A172 (cell line): ENCODE measurements at places on chromosomes 3 and 15.
A peak's percentile ranks its signal among the peaks of the same experiment; 100 is the strongest.

DNA sequence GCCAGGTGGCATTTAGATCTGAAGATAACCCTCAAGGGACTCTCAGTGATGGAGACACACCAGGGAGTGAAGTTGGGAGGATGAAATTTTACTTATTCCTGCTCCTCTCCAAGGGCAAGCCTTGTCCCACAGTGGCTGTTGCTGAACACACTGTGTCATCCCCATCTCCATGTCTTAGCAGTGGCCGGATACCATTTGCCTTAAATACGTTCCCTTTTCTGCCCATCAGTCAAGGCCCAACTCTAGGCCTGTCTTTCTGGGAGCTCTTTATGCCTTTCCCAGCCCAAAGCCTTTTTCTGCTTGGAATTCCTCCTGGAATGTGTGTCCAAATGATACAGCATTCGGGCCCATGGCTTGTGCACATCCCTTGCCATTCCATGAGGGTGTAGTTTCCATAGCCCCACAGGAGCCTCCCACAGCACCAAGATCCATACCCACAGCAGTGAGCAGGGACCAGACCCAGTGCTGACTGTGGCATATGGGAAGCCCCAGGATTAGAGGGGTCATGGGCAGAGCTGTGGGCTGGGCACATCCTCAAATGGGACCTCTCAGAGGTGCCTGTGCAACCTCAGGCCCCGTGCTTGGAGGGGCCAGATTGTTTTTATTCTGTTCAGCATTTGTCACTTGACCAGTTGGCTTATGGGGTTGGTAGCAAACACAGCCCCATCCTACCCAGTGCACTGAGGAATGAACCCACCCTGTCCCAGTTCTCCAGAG, 63.7 kb upstream of the PRR23C start:
- no peak for DNase-seq

GRCh38 chr3:158802409-158803268, 785 bp downstream of the MFSD1 start:
- DNase-seq, result no peak

DNA sequence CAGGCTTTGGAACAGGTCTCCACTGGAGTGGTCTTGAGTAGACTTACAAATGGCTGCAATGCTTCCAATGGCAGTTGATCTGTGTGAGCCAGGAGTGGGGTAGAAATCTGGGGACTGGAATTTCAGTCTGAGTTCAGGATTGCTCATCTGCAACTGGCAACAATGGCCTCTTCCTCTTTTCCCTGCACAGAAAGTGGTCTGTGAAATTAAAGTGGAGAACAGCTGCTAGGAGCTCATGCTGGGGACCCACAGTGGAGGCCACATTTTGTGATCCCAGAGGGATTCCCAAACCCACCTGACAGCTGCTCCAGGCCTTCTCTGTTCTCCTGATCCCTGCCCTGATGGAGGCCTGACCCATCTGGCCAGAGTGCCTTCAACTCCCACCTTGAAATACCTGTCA, 49.6 kb downstream of the CEMIP start:
- DNase-seq, result no peak

- DNase-seq, result no peak
Measured at GRCh38 chr3:146471012-146471411, 1.7 kb upstream of the PLSCR2 start.

DNA sequence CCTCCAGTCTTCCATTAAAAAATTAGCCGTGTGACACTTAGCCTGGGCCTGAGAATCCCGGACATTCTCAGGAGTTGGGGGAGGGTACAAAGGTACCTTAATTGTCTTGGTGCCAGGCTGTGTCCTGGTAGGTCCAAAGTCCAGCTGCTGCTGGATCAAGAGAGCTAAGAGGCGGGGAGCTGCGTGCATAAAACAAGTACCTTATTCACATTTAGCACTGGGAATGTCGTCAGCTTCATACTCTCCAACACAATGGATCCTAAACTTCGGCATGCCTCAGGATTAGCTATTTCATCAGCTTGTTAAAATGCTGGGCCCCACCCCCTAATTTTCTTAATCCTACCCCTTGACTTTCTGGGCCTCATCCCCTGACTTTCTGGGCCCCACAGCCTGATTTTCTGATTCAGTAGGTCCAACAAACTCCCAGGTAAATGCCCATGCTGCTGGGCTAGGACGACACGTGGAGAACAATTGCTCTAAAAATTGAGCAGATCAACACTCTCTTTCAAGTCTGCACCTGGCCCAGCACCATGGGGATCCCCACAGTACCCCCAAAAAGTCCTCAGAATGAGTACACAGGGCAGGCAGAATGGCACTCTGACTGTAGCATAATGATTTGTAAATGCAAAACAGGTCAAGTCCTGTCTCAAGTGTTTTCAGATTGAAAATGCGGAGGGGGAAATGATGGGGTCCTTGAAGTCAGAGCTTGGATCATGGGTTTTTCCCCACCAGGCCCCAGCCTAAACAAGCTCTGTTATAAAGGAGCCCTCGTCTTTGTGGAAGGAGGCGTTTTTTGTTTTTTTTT, 5.6 kb upstream of the AEN start:
- no peak for DNase-seq

- DNase-seq, result no peak
Measured at GRCh38 chr3:197042539-197042938, 12.9 kb upstream of the MELTF start.

GRCh38 chr3:178310949-178311348, 225.3 kb upstream of the KCNMB2 start:
- no peak for DNase-seq

DNA sequence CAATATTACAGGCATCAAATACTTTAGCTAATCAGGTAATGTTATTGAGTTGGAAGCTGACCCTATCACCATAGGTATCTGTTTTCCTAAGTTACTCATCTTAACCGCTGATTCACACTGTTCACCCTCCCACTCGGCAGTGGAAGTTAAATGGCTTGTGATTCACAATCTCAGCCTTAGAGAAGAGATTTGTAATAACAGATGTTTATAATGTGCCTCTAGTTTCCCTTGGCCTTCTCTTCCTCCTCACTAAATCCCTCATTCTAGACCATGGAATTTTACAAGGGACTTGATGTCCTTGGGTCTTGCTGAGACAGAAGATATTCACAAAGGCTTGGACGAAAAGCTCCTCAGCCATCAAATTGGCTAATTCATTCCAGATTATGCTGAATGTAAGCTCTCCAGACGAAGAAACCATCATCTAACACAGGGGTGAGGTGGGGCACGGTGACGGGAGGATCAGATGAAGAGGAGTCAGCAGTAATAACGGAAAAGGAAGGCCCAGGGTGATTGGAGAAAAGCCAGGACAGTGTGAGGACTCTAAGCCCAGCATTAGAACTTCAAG, 931.7 kb downstream of the MCTP2 start:
- peak; percentile 40 for DNase-seq

GRCh38 chr15:23687143-23687470, at the start of gene NDN:
Gene NDN (minus strand): TSS chr15:23687305. CDS start chr15:23687217, 88 bp downstream.
- DNase-seq, result no peak

- DNase-seq, result no peak
Measured at GRCh38 chr15:70050441-70050840, 47.3 kb downstream of the TLE3 start.

DNA sequence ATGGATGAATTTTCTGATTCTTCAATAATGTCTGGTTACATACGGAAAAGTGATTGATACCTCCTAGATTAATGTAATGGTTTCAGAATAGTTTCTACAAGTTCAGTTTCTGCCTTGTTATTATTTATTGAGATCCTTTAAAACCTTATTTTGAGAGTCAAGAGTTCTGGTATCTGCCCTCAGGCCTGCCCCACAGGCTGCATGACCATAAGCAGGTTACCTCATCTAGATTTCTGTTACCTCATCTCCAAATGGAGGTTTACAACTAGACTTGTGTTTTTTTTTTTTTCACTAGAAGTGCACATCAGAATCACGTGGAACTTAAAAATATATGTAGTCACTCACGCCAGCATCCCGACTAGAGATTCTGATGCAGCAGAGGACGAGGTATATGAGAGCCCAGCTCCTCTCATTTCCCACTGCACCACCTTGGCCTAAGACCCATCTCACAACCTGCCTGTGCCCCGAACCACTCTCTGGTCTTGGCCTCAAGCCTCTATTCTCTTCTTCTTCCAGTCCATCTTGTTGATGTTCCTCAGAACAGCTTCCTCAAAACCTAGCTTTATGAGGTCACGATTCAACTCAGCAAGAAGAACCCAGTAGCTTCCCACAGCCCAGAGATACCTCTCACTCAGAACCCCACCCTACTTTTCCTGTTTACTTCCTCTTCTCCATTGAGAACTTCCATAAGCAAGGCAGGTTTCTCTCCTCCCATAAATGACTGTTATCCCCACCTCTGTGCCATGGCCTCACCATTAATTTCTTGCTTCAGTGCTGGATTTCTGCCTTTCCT, 353.4 kb downstream of the CHST2 start:
- no peak for DNase-seq

- DNase-seq, result no peak
Measured at GRCh38 chr3:32236377-32236776, 2.1 kb upstream of the CMTM8 start.
